ENCODE measurements at places on chromosomes 12 and 14.

DNA sequence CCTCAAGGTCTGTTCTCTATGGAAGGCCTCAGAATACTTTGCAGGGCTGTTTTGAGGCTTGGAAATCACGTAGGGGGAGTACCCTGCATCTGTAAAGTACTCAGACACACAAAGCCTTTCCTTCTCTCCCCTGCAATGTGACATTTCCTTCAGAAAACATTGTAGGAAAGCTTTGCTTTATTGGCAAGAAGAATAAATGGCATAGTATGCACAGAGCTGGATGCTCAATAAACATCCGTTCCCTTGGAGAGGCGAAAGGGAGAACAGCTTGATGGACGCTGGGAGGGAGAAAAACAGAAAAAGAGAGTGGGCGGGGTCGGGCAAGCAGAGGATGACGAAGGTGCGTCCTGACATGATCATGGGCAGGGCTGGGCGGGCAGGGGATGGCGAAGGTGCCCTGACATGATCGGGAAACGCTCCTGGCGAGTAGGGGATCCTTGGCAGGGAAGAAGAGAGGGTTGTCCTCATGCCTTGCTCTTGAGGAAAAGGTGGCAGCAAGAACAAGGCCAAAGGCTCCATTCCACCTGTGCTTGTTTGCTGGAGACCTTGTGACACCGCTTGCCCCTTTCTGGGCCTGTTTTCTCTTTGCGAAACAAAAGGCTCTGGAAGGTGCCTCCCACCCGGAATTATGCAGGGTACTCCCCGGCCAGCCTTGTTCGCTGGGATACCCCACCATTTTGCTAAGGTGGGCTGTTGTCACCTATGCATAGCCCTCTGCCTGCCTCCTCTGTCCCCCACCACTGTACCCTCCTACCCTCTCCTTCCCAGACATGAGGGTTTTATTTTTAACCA, 21.1 kb downstream of the IRF2BPL start:
- DNase-seq = no peak

- DNase-seq = no peak
Measured at GRCh38 chr12:106051853-106052531, 86.8 kb downstream of the NUAK1 start.

GRCh38 chr12:11881835-11882234, 188.9 kb upstream of the BCL2L14 start:
- DNase-seq = no peak

DNA sequence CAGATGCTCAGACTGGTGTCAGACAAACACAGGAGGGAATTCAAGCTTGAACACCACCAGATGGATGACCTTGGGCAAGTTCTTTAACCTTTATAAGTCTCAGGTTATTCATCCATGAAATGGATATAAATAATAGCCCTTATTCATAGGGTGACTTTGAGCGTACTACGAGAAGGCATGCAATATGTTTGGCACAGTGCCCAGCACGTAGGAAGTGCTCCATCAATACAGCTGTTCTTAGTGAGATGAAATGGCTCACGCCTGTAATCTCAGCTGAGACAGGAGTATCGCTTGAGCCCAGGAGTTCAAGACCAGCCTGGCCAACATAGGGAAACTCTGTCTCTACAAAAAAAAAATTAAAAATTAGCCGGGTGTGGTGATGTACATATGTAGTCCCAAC, 84.8 kb upstream of the FICD start:
- no peak for DNase-seq

GRCh38 chr12:13293096-13293495, 96.6 kb downstream of the EMP1 start:
- no peak for DNase-seq

- DNase-seq = no peak
Measured at GRCh38 chr14:29043737-29044136, 277.1 kb downstream of the FOXG1 start.

DNA sequence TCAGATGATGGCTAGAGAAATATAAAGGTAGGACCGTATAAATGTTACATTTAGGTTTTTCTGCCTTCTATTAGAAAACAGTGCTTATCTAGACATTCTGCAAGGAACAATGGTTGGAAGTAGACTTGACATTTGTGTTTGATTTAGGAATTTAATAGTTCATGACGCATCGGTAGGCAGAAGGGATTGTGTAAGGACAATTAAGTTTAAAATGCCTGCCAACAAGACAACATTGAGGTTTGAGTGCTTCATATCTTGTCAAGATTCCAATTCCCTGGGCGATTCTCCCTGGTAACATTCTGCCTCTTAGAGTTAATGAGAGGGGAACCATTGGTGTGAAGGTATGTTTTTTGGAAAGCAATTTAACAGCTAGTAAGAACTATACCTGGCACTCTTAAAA, 186.8 kb upstream of the RBM19 start:
- no peak for DNase-seq

DNA sequence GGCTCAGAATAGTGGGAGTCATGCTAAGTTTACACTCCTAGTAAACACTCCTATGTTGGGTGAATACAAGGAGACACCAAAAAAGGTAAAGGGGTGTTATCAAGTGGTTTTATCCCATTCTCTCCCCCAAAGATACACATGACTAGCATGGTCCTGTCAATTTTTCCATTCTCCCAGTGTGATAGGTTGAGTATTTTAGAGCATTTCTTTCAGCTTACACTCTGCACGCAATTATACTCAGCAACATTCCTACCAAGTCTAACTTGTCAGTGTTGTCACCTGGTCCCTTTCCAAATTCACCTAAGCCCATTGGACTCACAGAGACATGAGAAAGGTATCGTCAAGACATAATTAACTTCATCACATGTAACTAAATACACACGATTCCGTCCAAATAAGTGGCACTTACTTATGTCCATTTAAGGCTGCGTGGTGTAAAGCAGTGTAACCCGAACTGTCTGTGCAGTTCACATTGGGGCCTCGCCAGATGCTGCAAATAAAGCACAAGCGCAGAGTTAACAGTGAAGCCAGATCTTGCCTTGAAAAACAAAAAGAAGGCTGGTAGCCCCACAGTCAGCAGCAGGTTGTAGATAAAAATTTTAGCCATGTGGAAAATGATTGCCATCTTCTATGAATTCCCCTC, 159.7 kb downstream of the ANKS1B start:
- no peak for DNase-seq

GRCh38 chr12:100481021-100481420, 7.4 kb downstream of the NR1H4 start:
- no peak for DNase-seq

DNA sequence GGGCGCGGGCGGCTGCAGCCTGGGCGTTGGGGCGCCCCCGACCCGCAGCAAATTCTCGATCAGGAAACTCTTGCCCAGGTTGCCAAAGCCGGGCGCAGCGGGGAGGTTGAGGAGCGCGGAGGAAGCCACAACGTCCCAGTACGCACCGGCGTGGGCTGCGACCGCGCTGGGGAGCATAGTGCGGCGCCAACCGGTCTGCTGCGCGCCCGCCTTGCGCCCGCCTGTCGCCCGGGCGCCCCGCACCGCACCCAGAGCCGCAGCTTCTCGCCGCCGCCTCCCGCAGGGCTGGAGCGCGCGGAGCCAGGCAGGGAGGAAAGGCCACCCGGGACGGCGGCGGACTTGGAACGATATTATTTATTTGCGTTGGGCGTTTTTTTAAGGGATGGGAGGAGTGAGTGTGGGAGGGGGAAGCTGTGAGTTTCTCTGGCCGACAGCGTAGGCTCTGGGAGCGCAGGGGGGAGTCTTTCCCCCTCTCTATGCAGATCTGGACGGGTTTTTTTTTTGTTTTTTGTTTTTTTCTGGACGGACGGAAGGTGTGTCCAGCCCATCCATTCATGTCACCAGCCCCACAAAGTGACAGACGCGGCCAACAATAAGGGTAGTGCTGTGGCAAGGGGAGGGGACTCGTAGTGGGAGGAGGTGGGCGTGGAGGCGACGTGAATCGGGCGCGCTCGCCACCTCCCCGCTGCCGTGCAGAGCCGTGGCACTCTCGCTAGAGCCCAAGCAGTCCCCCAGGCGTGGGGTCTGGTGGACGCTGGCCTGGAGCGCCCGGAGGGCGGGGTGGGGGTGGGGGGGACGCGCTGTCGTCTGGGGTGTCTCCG, at the start of gene DBX2:
TSS of gene DBX2 (minus strand) at position 349 of the 821 bp plus-strand sequence. CDS start at position 177, 172 bp downstream.
- peak; percentile 53 for DNase-seq

- peak; percentile 76 for DNase-seq
Measured at GRCh38 chr14:37874429-37875109, 279.1 kb downstream of the TTC6 start.

GRCh38 chr12:46160981-46161690, 107.7 kb downstream of the SLC38A1 start:
- no peak for DNase-seq

GRCh38 chr14:23600322-23600707, 21.7 kb upstream of the JPH4 start:
- no peak for DNase-seq

GRCh38 chr12:30796313-30796780, 41.6 kb upstream of the CAPRIN2 start:
- DNase-seq = peak; percentile 55

DNA sequence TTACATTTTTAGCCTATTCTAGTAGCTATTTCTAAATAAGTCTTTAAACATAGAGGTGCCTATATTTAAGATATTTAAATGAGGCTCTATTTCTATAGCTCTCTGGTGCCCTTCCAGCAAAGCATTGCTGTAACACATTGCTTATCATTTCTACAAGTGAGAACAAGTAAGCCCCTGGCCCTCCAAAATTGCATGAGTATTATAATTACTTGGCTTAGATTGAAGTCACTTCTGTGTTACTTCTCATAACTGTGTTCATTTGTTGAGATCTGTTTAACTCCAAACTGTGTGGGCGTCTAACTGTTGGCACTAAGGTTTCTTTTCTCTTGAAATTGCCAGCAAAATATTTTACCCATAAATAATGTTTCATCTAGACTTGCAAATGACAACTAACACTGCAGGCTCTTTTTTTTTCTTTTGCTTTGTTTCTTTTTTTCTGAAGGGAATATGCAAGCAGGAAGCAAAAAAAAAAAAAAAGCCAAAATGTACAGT, 66.5 kb downstream of the DAD1 start:
- no peak for DNase-seq

GRCh38 chr14:54974788-54975414, 52.0 kb downstream of the WDHD1 start:
- DNase-seq = no peak

DNA sequence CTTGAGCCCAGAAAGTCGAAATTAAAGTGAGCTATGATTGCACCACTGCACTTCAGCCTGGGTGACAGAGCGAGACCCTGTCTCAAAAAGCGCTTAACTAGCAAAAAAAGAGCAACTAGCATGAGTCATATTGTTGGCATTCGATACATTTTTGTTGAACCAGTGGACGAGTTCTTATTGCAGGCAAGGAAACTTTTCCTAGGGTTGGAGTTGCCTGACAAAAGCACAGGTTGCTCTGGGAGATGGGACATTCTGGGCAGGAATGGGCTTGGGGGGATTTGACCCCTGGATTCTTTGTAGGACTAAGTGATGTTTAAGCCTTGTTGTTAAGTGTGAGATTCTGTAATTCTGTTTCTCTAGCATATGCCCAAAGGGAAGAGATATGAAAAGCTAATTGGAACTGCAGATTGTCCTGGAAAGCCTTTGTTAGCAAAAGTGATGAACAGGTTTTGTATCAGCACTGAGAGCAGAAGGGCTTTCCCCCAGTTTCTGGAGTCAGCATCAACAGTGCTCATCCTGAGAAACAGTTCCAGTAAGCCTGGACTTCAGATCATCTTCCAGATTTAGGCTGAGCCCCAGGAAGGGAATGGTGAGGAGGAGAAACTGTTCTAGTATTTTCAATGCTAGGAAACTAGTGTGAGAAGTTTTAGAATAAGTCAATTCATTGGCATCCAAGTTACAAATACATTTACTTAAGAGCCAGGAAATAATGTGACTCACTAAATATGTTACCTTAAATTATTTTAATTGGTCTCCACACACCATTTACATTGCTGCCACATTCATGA, 123.1 kb downstream of the SRGAP1 start:
- DNase-seq = no peak

GRCh38 chr14:104898870-104899510, 25.7 kb upstream of the PLD4 start:
- no peak for DNase-seq

DNA sequence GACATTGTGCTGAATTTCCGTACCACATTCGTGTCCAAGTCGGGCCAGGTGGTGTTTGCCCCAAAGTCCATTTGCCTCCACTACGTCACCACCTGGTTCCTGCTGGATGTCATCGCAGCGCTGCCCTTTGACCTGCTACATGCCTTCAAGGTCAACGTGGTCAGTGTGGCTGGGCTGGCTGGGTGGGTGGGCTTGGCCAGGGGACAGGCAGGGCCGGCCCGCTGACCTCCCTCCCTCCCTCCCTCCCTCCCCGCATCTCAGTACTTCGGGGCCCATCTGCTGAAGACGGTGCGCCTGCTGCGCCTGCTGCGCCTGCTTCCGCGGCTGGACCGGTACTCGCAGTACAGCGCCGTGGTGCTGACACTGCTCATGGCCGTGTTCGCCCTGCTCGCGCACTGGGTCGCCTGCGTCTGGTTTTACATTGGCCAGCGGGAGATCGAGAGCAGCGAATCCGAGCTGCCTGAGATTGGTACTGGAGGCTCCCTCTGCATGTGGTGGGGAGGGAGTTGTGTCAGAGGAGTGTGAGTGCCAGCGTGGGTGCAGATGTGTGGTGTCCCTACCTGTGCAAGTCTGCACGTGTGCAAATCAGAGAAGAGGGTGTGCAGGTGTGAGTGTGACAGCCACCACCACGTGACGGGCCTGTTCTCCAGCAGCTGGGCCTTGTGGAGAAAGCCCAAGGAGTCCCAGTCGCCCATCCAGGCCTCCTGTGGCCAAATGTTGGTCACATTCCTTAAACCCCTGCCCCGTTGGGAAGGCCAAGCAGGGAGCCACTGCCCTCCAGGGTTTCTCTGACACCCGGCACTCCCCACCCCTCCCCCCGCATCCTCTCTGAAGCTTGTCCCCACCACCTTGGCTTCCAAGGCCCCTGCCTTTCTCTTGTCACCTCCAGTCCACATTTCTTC, 5.3 kb downstream of the KCNH3 start:
- no peak for DNase-seq

GRCh38 chr14:67982711-67983608, 163.4 kb downstream of the RAD51B start:
- DNase-seq = no peak

GRCh38 chr12:26318661-26319068, 123.3 kb downstream of the SSPN start:
- DNase-seq = no peak

GRCh38 chr12:119020406-119021360, 39.3 kb downstream of the SRRM4 start:
- peak; percentile 69 for DNase-seq

DNA sequence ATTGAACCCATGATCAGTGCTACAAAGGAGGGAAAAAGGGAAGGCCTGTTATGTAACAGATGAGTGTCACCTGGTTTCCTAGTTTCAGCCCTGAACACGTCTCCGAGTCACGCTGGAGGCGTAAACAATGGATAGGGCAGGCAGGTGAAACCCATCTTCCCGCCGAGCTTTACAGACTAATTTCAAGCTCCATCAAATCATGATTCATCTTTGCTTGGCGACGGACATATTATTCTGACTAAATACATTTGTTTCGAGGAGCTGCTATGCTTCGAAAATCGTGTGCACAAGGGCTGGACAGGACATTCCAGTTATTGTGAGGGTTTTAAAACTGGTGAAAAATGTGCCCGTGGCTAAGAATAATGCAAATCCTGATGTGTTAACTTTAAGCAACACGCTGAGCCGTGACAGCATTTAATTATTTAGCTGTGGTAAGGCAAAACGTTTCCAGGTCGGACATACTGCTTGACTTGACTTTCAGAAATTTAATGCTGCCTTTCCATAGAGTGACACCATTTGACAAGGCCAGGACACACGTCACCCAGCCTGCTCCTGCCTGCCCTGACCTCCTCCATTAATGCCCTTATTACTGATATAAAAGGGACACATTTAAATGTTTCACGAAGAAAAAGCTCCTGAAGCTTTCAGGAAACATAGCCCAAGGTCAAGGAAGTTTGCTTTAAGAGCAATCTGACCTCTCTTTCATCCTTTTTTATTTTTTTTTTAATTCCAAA, 1203.5 kb upstream of the TMEM132C start:
- no peak for DNase-seq

GRCh38 chr12:62750941-62751809, 183.8 kb downstream of the PPM1H start:
- no peak for DNase-seq
